ENCODE measurements at places on chromosomes 12 and 14.

- DNase-seq: no peak
Observed at GRCh38 chr12:3045494-3045893, 31.7 kb upstream of the TSPAN9 start.

DNA sequence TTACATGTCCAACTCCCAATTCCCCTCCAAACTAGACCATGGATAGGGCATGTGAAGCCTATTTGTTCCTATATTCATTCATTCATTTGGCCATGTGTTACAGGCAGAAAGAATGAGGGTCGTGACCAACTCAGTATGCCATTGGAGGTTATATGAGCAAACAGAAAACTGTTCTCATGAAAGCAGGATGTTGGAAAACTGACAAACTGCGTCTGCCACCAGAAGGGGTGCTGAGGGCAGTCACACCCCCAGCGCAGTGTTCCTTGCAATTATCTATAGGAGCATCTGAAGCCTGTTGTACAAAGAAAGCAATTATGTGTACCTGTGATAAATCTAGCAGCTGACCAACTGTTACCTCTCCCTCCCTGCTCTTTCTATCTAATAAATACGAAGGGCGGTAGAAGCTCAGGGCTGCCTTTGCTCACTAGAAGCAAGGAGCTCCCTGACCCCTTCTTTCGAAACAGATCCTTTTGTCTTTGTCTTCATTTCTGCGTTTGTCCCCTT, 21.1 kb downstream of the ENTPD5 start:
- DNase-seq: no peak

GRCh38 chr12:7937833-7938506, 2.0 kb upstream of the SLC2A3 start:
- no peak for DNase-seq

DNA sequence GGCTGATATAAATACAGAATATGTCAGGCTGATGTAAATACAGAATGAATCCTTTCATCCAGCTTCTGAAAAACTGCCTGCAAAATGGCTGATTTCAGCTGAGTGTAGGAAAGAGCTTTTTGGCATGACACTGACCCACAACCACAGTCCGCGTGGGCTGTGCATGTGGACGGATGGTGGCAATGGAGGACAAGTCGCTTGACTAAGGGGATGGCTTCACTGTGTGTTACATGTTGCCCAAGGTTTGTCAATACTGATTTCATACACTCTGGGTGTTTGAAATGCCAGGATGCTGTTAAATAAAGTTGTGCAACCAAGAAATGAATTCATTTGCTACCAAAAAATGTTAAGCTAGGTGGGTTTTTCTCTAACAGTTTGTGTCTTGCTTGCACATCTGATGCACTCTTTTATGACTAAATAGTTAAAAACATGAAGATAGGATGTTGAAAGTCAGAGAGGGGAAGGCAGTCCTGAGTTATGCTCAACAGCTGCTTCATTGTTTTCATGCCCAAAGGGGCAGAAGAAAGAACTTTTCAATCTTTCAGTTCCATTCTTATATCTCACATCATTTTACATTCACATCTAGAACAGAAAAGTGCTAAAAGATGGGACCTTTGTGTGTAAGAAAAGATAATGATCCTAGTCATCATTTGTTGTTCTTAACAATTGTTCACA, 36.5 kb upstream of the OVCH1 start:
- no peak for DNase-seq

DNA sequence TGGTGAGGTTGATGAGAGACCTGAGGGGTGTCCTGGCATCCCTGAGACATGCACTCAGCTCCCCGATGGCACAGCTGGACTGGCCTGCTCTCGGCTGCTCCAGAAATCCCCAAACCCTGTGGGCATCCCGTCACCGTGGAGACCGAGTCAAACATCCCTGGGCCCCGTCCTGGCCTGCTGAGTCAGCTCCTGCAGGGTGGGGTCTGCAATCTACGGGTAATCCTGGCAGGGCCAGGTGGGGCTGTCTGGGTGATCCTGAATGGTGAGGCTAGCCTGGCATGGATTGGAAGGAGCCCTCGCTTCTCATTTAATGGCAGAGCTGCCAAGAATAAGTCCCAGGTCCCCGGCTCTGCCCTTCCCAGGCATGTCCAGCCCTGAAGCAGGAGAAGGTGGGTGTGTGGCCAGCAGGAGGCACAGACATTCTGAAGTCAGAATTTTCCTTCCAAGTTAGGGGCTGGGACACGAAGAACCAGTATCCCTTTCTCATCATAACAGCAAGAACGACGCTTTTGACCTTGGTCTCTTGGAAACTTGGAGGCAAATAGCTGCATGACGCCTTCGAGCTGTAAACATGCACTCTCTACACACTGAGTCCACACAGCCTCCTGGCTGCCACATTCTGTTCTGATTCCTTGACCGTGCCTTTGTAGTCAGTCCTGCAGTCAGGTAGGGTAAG, 17.7 kb upstream of the SERPINA4 start:
- no peak for DNase-seq

GRCh38 chr12:62840806-62841205, 94.1 kb downstream of the PPM1H start:
- DNase-seq: no peak

GRCh38 chr14:93033084-93033982, 82.4 kb downstream of the ITPK1 start:
- DNase-seq: no peak

DNA sequence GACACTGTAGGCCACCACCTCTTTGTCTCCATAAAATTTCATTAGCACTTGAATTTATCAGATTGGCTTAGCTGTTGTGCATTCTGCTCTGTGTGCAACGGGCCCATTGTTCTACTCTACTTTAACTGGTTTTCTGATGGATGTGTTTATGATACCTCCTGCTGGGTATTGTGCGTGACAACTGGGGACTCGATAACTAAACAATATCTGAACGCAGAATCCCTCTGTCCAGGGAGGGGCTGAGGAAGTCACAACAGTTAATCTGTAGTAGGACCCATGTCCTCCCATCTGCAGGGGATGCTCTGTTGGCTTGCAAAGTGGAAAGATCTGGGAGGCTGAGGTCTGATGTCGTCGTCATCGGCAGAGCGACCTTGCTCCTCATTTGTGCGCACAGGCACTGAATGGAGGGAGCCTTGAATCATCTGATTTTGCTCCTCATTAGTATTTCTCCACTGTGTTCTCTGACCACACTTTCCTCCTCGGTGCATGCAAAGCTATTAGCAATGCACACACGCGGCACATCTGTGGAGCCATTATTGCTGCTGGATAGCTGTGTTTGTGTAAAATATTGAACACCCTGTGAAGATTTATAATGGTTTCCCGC, 422.5 kb downstream of the NRXN3 start:
- no peak for DNase-seq

- no peak for DNase-seq
Observed at GRCh38 chr12:55693323-55694187, 14.1 kb downstream of the ITGA7 start.

- DNase-seq: no peak
Observed at GRCh38 chr14:67423424-67423823, 11.5 kb upstream of the PLEK2 start.

DNA sequence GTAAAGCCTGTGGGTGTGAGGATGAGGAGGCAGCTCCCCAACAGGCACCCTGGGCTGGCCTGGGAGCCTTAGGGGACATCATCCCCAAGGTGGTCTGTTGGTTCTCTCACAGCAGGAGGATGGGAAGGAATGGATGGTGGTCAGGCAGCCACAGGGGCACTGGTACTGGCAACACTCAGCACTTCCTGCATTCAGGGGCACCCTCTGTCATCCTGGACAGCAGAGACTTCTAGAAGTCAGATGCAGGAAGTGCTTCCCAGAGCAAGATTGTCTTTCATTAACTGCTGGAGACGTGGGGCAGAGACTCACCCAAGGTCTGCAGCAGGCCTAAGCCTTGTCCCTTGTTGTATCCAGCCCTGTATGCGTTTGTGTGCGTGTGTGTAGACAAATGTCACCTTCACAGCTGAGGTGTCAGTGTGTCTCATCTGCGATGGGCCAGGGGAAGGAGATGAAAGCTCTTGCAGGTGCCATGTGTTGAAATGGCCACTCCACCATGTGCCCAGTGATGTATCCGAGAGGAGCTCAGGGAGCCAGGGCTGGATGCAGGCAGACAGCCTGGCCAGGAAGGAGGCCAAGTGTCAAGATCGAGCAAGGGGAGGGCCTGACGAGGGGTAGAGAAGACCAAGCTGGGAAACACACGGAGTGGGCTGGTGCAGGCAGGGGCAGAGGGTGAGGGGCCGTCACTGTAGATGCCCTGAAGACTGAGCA, 85.1 kb downstream of the PITPNM2 start:
- no peak for DNase-seq

GRCh38 chr14:105473677-105474482, 741 bp upstream of the CRIP2 start:
- peak; percentile 53 for DNase-seq

Measured in naive B cell (primary cell).